Dermis microvascular lymphatic vessel endothelial cell (primary cell): ENCODE measurements at places on chromosomes 2 and 18. TPM values are rescaled to one million over a fixed set of nuclear protein-coding genes. Genes with fewer than 3 reads are reported as not detected.

GRCh38 chr2:15241201-15241600 is 319.9 kb downstream of the NBAS start:
- peak; percentile 83 for DNase-seq

Gene RGPD4
- not detected in 2 replicates for total RNA-seq

DNA sequence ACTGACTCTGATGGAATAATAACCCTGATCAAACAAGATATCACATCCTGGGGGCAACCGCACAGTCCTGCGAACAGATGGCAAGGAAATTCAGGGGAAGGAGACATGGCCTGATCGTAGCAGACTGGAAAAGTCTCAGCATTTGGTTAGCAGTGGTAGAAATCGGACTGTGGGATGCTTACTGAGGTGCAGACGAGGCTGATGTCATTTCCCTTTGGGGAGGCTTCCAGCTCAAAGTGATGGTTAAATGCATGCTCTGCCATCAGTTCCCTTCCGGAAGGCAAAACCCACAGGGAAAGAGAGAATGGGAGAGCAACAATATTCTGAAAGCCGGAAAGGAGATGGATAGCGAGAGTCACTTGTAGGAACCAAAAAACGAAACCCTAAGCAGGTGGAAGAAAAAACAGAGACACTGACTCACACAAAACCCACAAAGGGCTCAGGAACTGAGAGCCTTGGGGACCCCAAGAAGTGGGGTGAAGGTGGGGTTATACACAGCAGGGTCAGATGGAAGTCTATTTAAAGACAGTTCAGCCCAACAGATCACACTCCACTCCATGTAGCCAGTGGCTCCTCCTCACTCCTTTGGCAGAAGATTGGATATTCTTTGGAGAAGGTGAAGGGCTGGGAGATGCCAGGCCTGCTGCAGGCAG is 93.1 kb downstream of the INPP5D start:
- DNase-seq = peak; percentile 7

DNA sequence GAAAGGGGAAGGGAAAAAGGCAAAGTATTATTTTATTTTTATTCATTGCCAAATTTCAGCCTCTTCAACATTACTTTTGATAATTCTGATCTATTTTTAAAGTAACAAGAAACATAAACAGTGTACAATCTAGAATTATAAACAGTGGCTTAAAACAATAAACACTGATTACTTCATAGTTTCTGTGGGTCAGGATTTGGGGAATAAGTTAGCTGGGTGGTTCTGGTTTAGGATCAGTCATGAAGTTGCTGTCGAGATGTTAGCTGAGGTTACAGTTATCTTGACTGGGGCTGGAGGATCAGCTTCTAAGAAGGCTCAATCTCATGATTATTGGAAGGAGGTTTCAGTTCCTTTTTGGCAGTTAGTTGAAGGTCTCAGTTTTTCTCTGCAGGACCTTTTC is 109.2 kb downstream of the SCN2A start:
- no peak for DNase-seq

Gene CFAP221
- under 0.01 TPM in 1 of 2 replicates, not detected in the other for total RNA-seq

DNA sequence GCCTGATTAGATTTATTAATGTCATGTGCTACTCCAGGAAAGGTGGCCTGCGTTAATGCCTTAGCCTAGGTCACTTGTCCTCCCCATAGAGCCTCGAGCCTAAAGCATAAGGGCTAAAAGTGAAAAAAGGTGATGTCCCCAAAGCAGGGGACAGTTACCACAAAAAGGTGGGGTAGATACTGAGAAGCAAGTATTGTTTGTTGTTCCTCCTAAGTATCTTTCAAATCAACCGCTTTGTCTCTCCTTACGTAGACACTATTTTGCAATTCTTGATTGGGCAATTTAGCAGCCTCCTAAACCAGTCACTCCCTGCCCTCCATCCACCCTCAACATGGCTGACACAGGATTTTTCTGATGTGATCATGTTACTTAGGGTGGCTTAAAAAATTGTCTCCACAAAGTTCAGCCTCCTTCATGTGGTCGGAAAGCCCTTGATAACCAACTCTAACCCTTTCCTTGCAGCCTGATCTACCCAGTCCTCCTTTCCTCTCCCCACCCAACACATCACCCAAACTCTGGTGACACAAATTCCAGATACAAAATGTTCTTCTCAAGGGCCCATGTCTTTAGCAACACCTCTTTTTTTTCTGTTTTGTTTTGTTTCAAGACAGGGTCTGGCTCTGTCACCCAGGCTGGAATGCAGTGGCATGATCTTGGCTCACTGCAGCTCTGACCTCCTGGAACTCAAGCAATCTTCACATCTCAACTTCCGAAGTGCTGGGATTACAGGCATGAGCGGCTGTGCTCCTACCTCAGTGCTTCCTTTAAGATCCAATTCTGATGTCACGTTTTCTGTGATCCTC is 6.9 kb downstream of the INHA start:
- DNase-seq = no peak

Gene TUBB8B
- not detected in 2 replicates for total RNA-seq

DNA sequence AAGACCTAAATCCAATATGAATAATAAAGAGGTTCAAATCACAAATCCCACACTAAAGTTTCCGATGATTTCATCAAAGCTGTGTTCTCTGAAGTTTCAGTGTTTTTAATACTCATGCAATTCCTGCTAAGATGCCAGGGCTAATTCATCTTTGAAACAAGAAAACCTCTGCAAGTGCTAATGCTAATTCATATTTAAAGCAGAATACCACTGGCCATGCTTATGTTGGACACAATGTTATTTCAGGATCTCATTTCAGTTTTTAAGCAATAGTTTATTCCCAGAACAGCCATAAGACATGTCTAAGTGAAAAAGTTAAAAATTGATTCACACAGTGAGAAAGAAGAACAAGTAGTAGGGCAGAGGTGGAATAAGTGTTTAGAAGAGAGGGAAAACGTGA is 62.8 kb downstream of the GRB14 start:
- DNase-seq = no peak

- DNase-seq = no peak
Observed at GRCh38 chr2:217948897-217949296, 53.9 kb downstream of the TNS1 start.

Gene IL36B
- not detected in 2 replicates for total RNA-seq

- no peak for DNase-seq
Observed at GRCh38 chr2:171227066-171227782, 66.5 kb upstream of the TLK1 start.

Gene NETO1
- not detected in 2 replicates for total RNA-seq

- no peak for DNase-seq
Observed at GRCh38 chr2:207328944-207329386, 163.2 kb upstream of the KLF7 start.

Gene CNGA3
- under 0.01 TPM in 1 of 2 replicates, not detected in the other for total RNA-seq

- DNase-seq = no peak
Observed at GRCh38 chr18:48889115-48889941, 61.4 kb downstream of the SMAD7 start.

- no peak for DNase-seq
Observed at GRCh38 chr2:106885971-106886915, at the start of gene ST6GAL2. Gene ST6GAL2 (minus strand): TSS chr2:106886167. CDS start chr2:106843977, 42,190 bp downstream.

GRCh38 chr2:64866797-64867196 is 122.4 kb upstream of the SLC1A4 start:
- DNase-seq = peak; percentile 19
